G401 (cell line): ENCODE measurements at places on chromosomes 3 and 15.

DNA sequence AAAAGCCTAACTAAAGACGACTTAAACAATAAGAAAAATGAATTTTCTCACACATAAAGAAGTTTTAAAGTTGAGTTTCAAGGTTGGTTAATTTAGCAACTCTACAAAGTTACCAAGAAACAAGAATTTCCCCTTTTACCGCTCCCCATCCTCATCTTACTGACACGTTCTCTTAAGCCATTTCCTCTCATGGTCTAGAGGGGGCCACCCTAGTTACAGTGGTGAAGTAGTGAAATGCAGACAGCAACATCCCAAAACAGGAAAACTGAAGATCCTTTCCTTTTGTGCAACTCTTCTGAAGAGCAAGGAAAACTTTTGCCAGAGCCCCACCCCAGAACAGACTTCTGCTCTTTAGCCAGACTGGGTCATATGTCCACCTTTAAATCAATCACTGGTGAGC lies 17.3 kb upstream of the SOX14 start:
- no peak for DNase-seq

DNA sequence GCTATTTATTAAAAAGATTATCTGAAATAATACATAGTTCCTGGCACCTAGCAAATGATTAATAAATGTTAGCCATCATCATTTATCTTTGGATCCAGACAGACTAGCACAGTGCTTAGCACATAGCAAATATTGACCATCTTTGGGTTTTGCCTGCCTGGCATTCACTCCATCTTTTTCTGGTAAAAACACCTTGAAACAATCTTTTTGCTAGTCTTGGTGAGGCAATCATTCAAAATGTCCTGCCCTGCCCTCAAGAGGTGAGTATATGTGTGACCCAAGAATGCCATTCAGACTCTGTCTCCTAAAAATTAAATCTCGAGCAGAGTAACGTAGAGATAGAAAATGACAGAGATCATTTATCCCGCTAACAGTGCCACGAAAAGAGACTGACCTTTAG lies 78.3 kb upstream of the ZNF280D start:
- no peak for DNase-seq

- DNase-seq = no peak
Observed at GRCh38 chr15:46265664-46266347, 631.0 kb downstream of the SQOR start.

DNA sequence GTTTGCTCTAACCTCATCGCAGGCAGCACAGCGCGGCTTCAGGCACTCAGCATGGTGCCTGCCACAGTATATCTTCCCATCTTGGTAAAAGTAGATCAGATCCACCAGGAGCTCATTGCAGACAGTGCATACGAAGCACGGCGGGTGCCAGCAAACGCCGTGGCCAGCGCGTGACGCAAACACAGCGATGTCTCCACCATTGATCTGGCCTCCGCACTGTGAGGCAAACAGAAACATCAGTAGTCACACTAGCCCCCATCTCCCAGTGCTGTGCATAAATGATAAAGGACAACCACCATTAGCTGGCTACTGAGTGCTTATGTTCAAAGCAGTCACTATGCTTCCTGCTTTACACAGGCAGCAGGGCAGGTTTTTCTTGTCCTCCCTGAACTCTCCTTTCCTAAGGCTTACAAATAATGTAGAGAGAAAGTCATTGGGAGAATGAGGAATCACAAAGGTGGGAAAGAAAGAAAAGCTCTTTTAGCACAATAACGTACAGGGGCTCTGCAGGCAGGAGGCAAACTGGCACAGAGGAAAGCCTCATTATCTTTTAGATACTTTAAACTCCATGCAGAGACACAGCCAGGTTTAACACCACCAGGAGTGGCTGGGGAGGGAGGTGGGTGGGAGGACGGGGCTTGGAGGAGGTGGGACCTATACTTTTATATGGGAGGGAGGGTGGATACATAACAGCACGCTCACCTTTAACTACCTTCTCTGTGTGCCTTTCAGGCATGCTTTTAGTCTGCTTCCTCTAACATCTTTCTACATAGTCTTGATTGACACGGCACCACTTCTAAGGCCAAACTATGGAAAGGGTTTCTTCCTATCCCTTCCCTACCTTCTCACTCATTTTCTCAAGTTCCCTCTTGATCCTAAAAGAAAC lies 67.9 kb downstream of the PRICKLE2 start:
- no peak for DNase-seq

DNA sequence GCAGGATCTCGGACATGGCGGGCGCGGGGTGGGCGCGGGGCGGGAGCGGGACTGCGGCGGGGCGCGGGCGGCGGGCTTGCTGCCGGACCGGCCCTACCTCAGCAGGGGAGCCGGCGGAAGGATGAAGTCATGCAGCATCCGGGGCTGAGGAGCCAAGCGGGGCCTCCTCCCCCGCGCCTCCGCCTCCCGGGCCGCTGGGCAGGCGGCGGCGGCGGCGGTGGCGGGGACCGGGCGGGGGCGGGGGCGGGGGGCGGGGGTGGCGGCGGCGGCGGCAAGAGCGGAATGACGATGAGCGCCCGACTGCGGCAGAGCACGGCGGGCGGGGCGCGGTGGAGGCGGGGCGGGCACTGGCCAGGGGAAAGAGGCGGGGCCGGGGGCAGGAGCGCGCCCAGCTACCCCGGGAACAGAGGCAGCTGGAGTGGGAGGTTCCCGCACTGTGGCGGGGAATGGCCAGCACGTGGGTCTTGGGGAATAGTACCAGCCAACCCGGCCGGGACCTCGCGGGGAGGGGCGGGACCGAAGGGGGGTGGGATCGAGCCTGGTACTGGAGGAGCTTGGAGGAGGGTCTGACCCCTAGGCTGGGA lies at the start of gene CAMK2N2:
TSS of gene CAMK2N2 (minus strand) at position 284 of the 584 bp plus-strand sequence. CDS start at position 16, 268 bp downstream.
- DNase-seq = peak; percentile 70

GRCh38 chr3:162774613-162775100 lies 1278.0 kb downstream of the OTOL1 start:
- no peak for DNase-seq

DNA sequence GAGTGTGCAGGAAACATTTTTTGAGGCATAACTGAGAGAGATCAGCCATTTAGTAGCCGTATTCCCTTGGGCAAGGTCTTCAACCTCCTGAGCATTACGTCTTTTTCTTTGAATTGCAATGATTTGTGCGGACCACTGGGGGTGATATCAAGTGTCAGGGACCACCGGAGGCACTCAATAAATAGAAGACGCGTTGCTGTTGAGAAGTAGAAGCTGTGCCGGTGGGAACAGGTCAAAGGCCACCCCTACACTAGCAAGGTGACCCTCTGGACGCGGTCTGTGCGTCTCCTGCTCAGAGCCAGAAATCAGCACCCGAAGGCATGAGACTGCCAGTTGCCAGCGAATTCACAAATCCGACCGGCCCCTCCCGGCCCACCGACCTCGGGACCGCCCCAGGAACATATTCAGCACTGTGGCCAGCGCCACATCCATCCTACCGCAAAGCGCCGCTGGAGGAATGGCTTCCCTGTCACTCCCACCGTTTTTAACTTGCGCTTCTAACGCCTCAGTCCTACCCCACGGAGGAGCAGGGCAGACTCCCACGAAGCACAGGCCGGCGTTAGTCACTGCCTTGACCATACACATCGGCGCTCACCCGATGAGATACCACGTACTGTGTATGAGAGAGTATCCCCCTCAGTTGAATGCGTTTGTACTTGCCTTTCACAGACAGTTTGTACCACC lies 1.4 kb upstream of the GHSR start:
- no peak for DNase-seq

DNA sequence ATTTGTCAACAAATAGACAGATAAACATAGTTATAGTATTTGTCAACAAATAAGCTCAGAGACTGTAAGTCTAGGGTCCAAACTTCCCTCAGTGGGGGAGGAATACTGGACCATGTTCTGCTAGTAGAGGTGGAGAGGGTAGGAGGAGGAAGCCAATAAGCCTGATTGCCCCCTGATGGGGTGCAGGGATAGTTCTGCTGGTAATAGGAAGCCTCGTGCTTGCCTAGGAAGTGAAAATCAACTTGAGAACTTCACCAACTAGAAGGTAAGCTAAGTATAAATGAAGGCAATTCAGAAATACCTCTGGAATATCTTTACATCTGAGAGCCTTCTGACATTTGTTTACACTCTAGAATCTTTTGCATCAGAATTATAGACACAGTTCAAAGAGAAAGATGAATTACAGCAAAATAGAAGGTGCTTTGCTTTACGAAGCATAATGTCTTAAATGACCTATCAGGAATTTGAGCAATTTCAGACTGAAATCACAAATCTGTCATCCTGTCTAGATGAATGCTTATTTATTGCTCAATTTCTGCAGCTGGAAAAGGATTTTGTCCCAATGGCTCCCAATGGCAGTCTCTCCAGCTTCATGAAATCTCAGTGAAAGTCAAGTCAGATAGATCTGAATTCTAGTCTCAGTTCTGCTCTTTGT lies 225.6 kb upstream of the TBC1D5 start:
- no peak for DNase-seq

- no peak for DNase-seq
Observed at GRCh38 chr3:72587282-72587681, 261.0 kb downstream of the SHQ1 start.

DNA sequence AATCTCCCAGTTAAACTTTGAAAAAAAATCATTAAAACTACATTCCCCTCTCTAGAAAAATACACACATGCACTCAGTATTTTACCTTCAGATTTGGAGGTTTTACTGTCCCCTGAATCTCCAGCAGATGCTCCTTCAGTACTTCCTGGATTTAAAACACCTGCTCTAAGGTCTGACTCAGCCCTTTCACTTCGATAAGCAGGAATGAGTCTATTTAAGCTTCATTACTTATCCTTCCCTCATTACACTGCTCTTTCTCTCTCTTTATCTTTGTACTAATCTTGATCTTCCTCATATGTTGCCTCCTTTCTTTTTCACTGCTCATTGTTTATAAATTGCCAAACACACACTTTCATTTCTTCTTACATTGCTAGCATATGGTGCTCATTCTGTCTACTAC lies 443.9 kb downstream of the DIPK2A start:
- DNase-seq = no peak

DNA sequence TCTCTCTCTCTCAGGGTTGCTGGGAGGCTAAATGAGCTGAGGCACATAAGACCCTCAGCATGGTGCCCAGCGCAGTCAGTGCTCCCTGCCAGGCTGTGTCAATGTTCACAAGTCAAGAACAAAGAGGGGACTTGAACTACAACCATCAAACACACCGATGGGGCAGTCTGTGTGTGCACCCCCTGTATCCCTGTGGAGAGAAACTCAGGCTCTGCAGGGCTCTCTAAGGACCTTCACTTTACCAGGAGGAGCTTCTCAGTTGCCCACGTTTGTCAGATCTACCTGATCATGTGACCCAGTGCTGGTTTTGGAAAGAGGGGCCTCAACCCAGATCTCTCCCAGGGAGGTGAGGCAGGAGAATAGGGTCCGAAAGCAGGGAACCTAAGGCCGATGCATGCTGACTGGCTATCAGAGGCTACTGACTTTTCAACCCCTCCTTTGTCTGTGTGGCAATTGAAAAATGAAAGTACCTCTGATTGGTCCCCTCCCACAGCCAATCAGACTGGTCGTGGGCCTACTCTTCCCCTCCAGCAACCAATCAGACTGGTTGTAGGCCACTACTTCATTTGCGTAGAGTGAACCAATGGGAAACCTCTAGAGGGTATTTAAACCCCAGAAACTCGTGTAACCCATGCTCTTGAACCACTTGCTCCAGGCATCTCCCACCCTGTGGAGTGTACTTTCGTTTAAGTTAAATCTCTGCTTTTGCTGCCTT lies 34.0 kb downstream of the RHCG start:
- DNase-seq = peak; percentile 47

DNA sequence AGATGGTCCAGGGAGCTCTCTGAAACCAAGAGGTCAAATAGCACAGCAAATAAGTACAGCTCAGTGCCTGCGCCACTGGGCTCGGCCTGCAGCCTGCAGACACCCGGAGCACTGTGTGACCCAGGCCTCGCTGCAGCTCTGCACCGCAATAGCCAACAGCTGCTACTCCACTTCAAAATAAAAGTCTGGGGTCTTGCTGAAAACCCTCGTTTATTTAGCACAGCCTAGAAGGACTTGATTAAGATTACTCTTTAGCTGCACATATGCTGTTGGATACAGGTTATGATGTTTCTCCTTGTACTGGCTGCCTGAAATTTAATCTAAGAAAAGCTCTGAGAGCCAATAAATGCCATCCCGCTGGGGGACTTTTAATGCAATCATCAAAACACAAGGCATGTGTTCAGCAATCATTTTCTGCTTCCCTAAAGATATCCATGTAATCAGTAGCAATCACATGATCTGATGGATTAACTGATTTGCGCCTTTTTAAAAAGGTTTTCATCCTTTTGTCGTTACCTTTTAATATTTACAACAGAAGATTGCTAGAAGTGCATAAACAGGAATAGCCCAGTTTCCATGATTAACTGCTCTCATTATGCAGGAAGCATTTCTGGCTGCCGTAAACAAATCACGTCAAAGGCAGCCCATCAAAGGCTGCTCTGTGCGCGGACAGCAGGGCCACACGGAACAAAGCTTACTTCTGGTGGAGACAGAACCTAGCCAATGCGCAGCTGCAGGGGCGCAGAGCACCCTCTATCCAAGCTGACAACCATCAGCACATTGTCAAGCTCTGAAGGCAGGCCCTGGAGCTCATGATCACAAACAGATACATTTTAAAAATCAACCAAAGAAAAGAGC lies 58.8 kb downstream of the CLASP2 start:
- peak; percentile 93 for DNase-seq

DNA sequence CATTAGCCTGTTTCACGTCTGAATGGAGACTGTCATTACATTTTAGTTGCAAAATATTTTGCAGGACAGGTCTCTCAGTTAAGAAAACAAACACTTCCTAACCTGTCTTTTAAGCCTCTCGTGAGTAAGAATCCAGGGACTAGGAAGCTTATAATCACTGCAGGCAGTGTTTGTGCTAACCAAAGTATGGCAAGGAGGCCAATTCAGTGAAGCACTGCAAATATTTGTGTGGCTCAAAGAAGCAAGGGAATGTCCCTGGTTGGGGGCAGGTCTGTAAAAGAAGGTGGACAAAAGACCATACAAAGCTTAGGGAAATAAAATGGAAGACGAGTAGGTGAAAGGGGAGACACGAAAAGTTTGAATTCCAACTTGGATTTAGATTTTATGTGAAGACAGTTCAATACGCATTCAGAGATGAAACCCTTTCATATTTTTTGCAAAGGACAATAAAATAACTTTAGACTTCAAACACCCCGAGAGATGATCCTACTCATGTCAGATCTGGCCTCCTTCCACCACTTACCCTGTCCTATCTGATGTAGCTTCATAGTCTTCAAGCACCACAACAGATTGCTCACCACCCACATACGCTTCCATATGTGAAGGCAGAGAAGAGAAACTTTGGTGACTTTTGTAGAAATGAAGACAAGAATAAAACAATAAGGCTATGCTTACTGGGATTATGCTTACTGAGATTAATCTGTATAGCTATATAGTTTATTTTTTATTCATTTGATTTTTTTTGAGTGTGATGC lies 240.9 kb downstream of the TUSC7 start:
- no peak for DNase-seq
